ENCODE measurements at places on chromosomes 11 and 22. TPM values are rescaled to one million over a fixed set of nuclear protein-coding genes. Genes with fewer than 3 reads are reported as not detected.

OR52E8 gene
- total RNA-seq, result not detected

C22orf42 gene
- not detected for total RNA-seq

YDJC gene
- 1.0 TPM for total RNA-seq

NAALADL1 gene
- total RNA-seq, result 8.4 TPM

PAK1 gene
- total RNA-seq, result 52.2 TPM

SERPING1 gene
- 15.1 TPM for total RNA-seq

MS4A15 gene
- not detected for total RNA-seq

BRMS1 gene
- 28.2 TPM for total RNA-seq

KCNJ11 gene
- total RNA-seq, result 28.2 TPM

TTC28 gene
- total RNA-seq, result 27.1 TPM

SLC6A5 gene
- total RNA-seq, result not detected

KIRREL3 gene
- total RNA-seq, result under 0.01 TPM

POLD3 gene
- 11.0 TPM for total RNA-seq

PDGFD gene
- 24.0 TPM for total RNA-seq

OR52I1 gene
- not detected for total RNA-seq

UBQLNL gene
- under 0.01 TPM for total RNA-seq

A4GALT gene
- 18.3 TPM for total RNA-seq

CHRNA10 gene
- total RNA-seq, result 0.52 TPM

SLC22A25 gene
- total RNA-seq, result not detected

TSGA10IP gene
- total RNA-seq, result not detected

UPK3A gene
- total RNA-seq, result not detected

APLNR gene
- 74.6 TPM for total RNA-seq

TRIM6 gene
- total RNA-seq, result 1.6 TPM

APOL1 gene
- 4.7 TPM for total RNA-seq

VSIG10L2 gene
- total RNA-seq, result not detected

ADAMTS8 gene
- 5.7 TPM for total RNA-seq

Measured in skeletal muscle tissue (tissue), 5 donors.